ENCODE measurements at places on chromosomes 11 and 22. TPM values are rescaled to one million over a fixed set of nuclear protein-coding genes. Genes with fewer than 3 reads are reported as not detected.
A peak's percentile ranks its signal among the peaks of the same experiment; 100 is the strongest.

GRCh38 chr22:43476341-43476740, 64.5 kb downstream of the MPPED1 start:
- no peak for DNase-seq

DNA sequence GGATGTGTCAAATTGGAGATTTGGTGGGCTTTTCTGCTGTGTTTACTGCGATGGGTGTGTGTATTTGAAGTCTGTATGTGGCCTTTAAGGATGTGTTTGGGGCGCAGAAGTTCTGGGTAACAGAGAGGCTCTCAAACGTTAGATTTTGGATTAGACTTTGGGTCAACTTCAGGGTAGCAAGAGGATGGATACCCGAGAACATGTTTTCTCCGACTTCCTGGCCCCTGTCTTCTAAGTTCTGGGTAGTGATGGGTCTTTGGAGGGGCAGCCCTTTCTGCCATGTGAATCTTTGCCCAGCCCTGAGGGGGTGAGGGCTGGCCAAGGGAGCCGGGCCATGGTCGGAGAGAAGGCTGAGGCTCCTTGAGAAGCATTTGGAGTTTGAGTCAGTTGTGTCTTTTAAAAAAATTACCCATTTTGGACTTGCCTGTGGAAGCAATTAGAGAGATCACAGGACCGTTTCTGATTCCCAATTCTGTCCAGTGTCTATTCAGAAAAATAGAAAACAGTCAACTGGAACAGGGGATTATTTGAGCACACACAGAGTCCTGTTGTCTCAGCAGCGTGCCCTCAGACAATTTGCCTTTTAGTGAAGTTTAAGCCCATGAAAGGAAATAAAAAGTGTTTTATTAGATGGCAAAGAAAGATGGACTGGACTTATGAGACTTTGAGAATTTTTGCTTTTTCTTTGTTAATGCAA, 114.4 kb downstream of the PTPRJ start:
- no peak for DNase-seq

- DNase-seq, result no peak
Observed at GRCh38 chr11:127248476-127248875, 247.9 kb upstream of the KIRREL3 start.

Gene KRTAP5-11
- total RNA-seq, result not detected

Gene OR10A5
- not detected for total RNA-seq

GRCh38 chr11:1546077-1546535, 26.0 kb downstream of the DUSP8 start:
- peak; percentile 35 for DNase-seq

Gene OR1S1
- total RNA-seq, result not detected

Gene NUP98
- 40.4 TPM for total RNA-seq

DNA sequence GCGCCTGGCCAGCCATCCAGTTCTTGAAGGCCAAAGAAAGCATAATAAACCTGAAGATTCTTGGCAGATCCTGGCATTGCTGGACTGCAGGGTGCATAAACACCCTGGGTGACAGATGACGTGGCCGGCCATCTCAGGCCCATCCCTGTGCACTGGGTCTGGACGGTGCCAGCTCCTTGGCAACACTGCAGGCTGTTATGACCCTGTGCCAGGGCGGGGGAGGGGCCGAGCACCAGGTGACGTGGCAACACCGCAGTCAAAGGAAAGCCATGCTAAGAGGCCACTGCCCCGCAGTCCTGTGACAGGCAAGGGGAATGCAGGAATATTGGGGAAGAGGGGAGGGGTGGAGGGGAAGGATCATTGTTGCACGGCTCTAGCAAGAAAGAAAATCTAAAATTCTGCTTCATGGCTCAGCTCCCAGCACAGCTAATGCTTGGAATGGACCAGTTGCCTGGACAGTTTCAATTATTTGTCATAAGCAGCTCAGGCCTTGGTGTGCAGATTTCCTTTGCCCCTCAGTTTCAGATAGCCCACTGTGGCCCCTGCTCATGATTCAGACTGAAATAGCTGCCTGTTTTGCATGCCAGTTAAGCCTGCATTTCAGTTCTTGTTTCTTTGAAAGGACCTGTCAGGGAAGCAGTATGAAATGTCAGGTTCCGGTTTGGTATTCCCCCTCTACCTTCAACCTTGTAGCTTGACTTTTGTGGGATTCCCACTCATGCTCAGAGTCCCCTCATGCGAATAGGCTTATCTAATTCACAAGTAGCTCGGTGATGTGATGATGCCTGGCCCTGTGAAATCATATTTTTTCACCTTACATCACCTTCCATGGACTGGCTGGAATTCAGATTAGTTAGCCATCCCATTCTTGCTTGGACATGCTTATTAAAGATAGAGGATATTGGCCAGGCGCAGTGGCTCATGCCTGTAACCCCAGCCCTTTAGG, 29.7 kb upstream of the DDX6 start:
- DNase-seq, result peak; percentile 81

DNA sequence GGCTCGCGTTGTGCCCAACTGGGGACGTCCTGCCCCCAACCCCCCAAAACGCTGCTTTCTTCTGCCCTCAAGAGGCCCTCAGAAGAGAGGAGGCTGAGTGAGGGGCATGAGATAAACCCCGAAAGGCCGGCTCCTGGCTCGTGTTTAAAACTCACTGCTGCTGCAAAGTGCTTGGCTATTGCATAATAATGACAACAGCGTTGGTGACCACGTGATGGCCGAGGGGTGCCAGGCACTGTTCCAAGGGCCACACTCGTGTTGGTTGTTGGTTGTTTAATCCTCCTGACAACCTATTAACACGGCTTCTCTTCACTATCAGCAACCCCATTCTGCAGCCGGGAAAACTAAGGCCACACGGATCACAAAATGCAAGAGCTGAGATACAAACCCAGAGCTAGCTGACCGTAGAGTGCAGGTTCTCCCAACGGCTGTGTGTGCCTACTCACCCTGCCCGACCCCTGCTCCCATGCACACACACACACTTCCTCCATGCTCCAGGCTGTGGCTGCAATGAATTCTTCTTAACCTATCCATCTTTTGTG, 51.0 kb downstream of the ANO1 start:
- DNase-seq, result no peak

Gene DSCAML1
- total RNA-seq, result 0.22 TPM

Gene OR5P2
- total RNA-seq, result not detected
